Head of caudate nucleus (tissue), 42 donors: ENCODE measurements at places on chromosomes 7 and 10.

DNA sequence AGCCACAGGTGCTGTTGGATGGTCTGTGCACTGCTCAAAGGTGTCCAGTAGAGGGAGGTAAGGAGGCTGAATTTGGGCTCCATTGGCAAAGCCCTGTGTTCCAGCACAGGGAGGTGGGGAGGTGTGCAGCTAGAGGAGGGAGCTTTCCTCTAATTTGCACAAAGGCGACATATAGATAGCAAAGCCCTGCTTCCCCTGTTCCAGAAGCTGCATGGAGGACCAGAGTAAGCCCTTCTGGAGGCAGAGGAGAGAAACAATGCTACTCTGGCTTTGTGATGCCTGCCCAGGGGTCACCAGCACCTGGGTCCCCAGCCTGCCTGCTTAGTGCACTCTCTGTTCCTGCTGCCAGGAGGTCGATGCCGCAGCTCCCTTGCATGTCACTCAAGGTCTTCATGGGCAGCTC lies 3.4 kb upstream of the ARHGAP22 start:
- peak; percentile 16 for DNase-seq

DNA sequence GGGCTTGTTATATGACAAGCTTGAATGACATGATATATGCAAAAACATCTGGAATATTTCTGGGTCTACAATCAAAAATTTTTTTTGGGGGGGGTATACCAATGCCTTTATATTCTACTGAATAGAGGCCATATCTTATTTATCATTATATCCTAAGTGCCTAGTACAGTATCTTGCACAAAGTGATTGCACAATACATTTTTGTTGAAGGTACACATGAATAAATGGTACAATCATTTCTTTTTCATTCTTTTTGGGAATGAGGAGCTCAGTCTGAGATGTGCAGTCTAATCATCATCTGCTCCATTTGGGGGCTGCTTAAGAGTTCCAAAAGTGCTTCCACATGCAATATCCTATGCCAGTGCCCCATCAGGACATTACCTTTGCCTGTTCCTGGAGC lies 214.6 kb downstream of the KIF20B start:
- DNase-seq = no peak

- no peak for DNase-seq
Measured at GRCh38 chr7:116617878-116618277, 54.1 kb upstream of the MET start.

- no peak for DNase-seq
Measured at GRCh38 chr7:37247861-37248260, 200.8 kb downstream of the ELMO1 start.

DNA sequence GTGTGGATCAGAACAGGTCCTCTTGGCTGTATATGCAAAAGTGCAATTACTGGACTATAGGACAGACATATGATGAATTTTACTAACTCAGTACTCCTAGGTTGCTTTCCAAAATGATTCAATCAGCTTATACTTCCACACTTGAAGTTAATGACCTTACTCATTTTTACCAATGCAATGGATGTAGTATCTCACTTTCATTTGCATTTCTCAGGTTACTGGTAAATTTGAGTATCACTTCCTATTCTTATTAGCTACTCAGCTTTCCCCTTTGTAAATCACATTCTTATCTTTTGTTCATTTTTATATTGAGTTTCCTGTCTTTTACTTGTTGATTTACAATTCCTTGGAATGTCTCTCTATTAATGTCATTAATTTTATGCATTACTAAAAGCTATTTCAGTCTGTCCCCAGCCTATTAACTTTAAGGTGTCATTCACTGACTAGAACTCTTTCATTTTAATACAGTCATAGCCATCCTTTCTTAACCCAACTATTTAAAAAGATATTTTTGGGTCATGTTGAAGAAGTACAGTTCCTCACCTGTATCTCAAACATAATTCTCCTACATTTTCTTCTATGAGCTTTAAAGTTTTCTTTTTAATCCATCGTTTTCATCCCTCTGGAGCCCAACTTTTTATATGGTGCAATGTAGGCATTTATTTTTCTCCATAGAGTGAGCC lies 88.6 kb downstream of the VIM start:
- no peak for DNase-seq

- DNase-seq = no peak
Measured at GRCh38 chr10:84026821-84027257, 112.5 kb upstream of the GHITM start.

GRCh38 chr7:128030654-128031611 lies at the start of gene LRRC4:
Gene LRRC4 (minus strand): TSS chr7:128031437. CDS start chr7:128030640, 797 bp downstream.
- peak; percentile 61 for DNase-seq

DNA sequence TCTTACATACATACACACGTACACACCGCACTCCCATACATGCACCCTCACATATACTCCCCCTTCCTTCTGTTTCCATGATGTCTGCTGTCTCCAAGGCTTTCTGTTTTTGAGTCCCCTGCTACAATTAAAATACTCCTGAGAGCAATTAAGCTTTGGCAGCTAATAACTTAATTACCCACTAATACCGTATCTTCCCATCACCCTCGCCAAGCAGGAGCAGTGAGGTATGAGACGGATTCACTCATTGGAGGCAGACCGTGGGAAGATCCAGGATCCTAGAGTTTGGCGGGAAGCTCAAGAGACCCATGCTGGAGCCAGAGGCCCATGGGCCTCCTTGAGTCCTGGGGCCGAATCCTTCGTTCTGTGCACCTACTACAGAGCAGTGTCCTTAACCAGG lies 1.7 kb upstream of the CALN1 start:
- no peak for DNase-seq

DNA sequence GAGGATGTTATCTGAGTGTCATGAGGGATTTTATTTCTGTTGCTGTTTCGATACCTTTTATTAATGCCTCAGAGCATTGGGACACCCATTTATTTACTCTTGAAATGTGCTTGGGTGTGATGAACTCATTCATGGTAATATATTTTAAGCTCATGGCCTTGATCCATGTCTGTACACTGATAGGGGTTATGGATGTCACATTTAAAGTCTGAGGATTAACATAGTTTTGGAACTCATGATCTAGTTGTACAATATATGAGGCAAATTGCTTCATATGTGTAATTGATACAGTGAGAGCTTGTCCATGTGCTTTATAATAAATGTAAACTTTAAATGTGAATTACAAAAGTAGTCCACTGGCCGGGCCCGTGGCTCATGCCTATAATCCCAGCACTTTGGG lies 23.0 kb upstream of the ZRANB1 start:
- DNase-seq = no peak

GRCh38 chr7:18268571-18268970 lies 227.0 kb upstream of the HDAC9 start:
- DNase-seq = no peak

GRCh38 chr10:43365001-43365400 lies 6.4 kb upstream of the FXYD4 start:
- no peak for DNase-seq

DNA sequence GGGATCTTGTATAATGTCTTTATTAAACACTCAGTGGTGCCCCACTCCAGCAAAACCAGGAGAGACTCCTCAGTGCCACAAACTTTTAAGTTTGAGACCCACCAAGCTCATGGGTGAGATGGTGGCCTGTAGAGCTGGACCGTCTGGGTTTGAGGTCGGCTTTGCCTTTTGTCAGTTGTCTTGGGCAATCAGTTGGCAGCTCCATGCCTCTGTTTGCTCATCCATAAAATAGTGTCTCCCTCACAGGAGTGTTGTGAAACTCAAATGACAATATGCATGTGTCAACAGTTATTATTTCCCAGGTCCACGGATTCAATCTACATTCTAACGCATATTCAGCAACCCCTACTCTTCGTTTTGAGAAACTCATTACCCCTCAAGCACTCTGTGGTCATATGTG lies 367.8 kb upstream of the C7orf33 start:
- DNase-seq = no peak

DNA sequence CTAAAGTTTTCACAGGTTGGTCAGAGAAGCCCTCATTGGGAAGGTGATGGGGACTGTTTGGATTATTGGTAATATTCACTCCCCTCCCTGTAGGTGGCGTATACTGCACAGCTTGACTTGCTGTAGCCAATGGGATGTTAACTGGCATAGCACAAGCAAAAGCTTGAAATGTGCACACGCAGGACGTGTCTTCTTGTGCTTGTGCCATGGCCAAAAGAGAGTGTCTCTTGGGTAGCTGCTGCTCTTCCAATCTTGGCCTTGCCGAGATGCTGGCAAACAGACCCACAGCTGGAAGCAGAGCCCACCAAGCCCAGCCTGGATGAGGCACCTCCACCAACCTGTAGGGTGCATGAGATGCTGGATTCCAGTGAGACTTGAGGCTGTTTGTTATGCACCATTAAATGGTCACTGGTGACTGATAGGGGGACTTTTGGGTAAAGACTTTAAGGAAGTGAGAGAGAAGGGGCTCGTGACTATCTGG lies 266.0 kb downstream of the GRID1 start:
- peak; percentile 34 for DNase-seq

- no peak for DNase-seq
Measured at GRCh38 chr7:47031786-47032535, 550.0 kb downstream of the TNS3 start.

GRCh38 chr10:118114992-118115391 lies 68.3 kb upstream of the RAB11FIP2 start:
- no peak for DNase-seq

- no peak for DNase-seq
Measured at GRCh38 chr7:144818511-144818910, 17.3 kb downstream of the TPK1 start.

GRCh38 chr7:127652333-127653248 lies 597 bp downstream of the SND1 start:
- DNase-seq = no peak

GRCh38 chr10:19654576-19654975 lies 161.7 kb upstream of the PLXDC2 start:
- no peak for DNase-seq

GRCh38 chr10:126783806-126784557 lies 113.5 kb upstream of the C10orf90 start:
- no peak for DNase-seq

DNA sequence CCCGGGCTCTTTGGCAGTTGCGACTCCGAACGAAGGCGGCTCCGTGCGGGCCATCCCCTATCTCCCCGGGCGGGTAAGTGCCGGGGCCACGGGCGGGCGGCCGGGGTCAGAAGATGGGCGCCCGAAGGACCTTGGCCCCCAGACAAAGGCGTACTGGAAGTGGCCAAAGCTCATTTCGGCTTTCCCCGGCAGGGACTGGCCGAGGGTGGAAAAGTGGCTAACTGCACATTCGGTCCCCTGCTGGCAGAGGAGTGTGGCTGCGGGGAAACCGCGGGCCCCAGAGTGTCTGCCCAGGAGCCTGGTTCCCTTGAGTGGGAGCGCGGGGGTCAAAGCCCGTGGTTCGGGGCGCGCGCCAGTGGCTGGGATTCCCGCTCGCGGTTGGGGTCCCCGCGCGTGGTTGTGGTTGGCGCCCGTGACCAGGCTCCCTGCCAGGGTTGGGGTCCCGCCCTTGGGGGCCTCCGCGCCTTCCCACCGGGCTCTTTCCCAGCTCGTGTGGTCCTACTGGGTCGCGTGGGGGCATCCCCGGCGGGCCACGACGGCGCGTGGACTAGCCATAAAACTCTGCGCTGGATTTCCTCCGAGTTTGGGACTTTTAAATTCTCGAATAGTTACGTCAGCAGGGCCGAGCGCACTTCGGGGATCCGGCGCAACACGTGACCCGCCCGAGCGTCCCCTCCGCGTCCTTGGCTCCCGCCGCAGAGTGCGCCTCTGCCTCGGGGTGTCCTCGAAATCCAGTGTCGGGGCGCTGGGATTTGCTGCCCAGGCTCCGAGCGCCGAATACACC lies 124.4 kb downstream of the TACC2 start:
- DNase-seq = peak; percentile 50

DNA sequence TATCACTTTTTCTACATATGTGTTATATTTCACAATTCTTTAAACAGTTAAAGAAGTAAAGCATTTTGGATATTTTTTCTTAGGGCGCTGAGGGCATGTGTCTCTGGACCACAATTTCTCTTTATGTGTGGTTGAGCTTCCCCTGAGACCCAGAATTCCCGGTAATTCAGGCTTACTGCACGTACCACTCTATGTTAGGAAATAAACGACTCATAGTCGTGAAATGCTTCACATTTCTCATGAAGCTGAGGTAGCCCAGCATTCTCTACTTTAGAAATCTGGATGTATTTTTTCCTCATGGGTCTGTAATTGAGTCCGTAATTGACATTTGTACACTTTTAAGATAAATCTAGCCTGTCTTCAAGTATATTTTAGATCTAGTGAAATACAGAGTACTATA lies 170.6 kb downstream of the FZD1 start:
- DNase-seq = no peak

DNA sequence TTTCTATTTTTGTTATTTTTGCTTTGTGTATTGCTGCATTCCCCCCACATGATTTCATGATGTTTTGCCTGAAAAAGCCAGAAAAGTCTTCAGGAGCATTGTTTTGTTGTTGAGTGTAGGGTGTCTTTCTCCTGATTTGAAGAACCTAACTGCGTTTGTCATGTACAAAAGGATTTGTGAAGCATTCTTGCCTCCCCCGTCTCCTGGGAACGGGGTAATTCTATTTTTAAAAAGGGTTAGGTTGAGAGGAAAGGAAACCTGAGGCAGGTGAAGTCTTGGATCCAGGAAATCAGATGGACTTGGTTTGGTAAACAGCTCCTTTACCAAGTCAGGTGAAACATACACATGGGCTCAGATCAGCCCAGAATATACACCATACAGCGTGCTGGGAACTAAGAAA lies 26.0 kb upstream of the BTBD16 start:
- no peak for DNase-seq

DNA sequence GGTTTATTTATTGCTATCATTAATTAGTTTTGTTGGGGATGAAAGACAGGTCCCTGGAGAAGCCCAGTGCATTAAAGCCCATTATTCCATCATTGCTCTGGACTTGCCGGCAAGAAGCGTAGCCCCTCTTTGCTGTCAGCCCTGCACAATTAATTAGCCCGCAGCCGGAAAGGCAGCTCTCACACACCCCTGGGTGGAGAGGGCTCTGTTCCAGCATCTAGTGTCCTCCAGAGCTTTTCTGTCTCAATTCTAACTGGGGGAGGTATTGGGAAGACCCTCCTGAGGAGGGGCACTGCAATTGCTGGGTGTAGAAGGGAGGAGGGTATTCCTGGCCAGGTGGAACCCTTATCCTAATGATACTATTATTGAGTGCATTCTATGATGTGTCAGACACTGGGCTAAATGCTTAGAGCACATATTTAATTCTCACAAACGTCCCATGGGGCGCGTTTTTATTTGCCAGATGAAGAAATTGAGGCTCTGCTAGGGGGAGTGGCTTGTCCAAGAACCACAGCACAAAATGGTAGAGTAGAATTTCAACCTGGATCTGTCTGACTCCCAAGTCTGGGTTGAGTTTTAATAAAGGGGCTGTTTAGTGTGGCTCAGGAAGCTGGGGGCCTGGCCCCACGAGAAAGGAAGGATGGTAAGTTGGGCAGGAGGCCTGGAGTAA lies 148.1 kb upstream of the PCBD1 start:
- no peak for DNase-seq

- DNase-seq = no peak
Measured at GRCh38 chr10:70684374-70684773, 12.1 kb downstream of the ADAMTS14 start.

- no peak for DNase-seq
Measured at GRCh38 chr7:33399528-33400213, 270.3 kb downstream of the BBS9 start.

DNA sequence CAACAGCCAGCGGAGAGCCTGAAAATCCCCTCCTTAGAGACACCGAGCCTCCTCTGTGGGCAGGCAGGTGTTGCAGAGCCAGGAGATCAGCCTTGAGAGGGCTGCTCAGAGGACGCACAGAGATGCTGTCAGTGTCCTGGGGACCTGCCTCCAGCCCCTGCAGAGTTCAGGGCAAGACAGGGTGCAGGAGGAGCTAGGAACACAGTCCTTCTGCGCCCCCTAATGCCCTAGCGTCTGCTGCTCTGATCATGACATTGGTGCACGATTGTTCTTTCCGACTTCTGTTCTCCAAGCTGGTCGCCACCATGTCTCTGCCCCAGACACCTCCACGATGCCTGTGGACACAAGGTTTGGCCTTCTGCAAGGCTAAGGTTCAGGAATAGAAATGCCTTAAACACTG lies 613.7 kb upstream of the MKI67 start:
- DNase-seq = no peak
